ENCODE measurements at places on chromosomes 12 and 14.

- DNase-seq: no peak
These were observed 473.5 kb downstream of the FOXG1 start for GRCh38 chr14:29240066-29240465.

- no peak for DNase-seq
These were observed 124.7 kb downstream of the PAPOLA start for GRCh38 chr14:96626916-96627315.

DNA sequence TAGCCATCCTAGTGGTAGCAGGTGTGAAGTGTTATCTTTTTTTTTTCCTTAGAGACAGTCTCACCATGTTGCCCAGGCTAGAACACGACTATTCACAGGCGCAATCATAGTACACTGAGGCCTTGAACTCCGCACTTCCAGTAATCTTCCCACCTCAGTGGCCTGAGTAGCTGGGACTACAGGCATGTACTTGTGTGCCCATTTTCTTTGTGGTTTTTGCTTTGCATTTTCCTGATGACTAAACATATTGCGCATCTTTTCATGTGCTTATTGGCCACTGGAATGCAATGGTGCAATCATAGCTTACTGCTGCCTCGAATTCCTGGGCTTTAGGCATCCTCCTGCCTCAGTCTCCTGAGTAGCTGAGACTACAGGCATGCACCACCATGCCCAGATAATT lies 33.3 kb upstream of the GCH1 start:
- DNase-seq: no peak

DNA sequence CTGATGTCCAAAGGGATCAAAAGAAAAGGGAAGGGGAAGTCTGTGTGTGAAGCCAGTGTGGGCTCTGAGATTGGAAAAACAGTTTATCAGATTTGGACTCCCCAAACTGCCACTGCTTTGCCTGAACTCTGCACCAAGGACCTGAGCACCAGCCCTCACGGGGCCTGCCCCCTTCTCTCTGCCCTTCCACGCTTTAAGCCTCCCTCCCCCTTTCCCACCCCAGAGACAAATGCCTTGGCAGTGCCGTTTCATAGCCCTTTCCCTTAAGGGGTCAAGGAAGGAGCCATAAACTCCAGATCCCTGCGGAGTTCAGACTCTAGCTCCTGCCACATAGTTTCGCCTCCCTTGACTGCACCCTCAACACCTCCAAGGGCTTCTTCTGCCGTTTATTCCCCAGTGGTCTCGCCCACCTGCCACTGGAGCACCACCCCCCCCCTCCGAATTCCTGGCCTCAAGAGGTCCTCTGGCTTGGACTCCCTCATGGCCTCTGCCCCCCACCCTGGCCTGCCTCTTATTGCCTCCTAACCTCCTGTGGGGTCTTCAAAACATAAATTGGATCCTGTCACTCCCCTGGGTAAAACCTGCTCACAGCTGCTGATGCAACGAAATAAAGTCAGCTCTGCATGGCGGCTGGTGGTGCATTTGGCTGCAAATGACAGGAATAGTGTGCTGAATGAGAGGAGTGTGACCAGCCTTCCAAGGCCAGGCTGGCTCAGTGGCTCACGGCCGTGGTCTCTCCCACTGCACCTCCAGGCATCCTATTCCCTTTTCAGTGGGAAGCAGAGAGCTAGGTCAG lies 18.8 kb downstream of the SLC25A29 start:
- no peak for DNase-seq

DNA sequence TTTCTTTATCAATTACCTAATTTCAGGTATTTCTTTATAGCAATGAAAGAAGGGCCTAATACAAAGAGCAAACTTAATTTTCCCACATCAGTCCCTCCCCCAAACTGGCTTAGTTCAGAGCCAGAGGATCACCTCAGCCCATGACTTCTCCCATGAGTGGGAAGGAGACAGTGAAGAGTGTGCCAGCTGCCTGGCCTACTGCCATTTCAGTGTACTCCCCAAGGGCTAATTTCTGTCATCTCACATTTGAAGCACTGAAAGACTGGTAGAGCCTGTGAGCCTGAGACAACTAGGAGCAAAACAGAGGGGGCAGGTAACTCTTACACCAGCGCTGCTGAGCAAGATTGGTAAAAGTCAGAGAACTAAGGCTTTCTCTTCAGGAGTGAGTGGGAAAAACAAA lies 29.1 kb upstream of the ADAM20 start:
- DNase-seq: no peak

DNA sequence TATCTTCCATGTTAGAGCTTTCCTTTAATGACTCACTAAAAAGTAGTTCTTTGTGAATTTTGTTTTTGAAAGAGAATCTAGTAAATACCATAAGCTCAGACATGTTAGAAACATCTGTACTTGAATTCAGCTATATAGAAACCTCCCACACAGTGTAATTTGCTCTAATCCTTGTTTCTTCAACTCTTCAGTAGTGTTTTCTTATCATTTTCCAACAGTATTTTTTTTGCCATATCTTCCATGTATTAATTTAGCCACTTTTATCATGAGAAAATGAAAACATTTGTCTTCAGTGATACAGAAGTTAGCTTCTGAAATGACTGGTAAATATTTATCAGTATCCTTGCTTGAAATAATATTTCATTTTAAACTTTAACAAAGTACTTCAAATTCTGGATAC lies 73.6 kb downstream of the ARID2 start:
- no peak for DNase-seq

- DNase-seq: no peak
These were observed 501.5 kb upstream of the USP15 start for GRCh38 chr12:61758661-61759060.

DNA sequence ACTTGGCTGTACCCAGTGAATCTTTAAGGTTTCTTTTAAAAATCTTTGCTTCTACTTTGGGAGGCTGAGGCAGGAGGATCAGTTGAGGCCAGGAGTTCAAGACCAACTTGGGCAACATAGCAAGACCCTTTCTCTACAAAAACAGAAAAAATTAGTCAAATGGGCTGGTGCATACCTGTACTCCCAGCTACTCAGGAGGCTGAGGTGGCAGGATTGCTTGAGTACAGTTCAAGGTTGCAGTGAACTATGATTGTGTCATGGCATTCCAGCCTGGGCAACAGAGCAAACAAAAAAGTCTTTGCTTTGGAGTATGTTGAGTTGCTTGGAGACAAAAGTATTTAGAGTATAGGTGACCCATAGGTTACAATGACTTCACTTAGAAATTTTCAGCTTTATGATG lies 6.2 kb upstream of the DDX55 start:
- no peak for DNase-seq

DNA sequence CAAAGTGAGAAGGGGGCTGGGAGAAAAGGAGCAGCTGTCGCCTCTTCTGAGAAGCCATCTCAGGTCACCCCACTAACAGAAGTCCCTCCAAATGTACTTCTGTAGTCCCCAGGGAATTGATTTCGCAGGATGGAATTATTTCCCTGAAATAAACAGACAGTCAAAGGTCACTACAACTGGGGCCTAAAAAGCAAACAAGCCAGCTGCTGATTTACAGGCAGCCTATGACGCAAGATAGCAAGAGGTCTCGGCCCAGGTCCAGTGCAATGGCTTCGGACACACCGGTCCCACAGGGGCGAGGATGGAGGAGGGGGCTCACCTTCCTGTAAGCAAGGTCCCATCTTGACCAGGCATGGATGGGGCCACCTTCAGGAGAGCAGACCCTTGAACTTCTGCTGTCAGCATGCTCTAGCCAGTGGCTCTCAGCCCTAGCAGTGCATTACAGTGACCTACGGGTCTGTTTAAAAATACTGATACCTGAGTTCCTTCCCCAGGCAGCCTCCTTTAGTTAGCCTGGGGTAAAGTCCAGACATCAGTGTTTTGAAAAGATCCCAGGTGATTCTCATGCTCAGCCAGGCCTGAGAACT lies 18.1 kb downstream of the NUAK1 start:
- no peak for DNase-seq

GRCh38 chr14:104383088-104383995 lies 196.2 kb upstream of the C14orf180 start:
- no peak for DNase-seq

DNA sequence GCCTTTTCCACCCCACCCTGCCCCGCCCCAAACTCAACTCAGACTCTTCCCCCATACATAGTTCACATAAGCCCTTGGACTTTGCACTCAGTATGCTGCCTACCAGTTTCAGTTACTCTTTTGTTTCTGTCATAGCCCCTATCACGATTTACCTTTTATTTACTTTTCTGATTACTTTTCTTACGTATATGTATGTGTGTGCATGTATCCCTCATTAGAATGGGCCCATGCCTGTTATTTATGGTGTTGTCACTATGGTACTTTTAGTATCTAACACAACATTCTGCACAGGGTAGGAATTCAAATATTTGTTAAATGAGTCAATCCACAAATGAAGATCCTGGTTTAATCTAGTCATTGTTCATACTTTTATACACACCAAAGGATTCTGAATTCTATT lies 16.5 kb upstream of the LUM start:
- DNase-seq: no peak

DNA sequence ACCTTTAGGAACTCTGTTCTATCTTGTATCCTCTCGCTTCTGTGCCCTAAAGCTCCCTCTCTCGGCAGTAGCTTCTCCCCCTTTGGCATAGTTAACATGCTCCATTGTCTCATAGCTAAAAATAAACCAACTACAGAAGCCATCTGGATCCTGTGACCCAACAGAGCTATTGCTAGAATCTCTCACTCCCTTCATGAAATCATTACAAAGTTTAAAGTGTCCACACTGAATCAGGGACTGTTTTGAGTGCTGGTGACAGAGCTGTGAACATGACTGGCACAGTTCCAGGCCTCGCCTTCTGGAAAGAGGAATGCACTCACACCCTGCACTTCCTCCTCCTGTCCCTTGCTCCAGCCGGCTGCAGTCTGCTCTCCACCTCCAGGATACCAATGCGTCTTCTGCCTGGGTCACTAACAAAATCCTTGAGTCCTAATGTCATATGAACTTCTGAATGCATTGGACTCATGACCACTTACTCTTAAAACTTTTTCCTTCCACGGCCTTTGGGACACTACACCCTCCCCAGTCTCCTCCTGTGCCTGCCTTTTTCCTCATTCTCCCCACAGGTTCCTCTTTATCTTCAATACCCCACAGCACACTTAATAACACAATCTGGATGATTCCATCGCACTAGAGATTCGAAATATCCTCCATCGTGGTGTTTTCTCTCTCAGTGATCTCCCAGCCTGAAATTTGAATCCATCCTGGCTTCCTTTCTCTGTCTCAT lies 13.2 kb downstream of the PLBD1 start:
- no peak for DNase-seq

DNA sequence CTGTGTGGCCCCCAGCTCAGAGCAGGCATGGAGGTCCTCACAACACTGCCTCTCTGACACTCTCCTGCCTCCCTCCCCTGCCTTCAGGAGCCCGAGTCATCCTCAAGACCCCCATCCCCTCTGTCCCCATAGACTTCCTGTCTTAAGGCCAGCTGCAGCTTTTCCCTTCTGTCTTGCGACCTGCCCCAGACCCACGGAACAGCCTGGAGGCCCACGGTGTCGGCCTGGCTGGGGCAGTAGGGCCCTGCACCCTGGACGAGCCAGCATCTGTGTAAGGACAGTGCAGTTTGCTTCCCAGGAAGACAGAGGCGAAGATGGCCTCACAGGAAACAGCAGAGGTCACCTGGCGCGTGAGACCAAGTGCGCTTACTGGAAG lies 9.7 kb downstream of the TEDC1 start:
- no peak for DNase-seq

DNA sequence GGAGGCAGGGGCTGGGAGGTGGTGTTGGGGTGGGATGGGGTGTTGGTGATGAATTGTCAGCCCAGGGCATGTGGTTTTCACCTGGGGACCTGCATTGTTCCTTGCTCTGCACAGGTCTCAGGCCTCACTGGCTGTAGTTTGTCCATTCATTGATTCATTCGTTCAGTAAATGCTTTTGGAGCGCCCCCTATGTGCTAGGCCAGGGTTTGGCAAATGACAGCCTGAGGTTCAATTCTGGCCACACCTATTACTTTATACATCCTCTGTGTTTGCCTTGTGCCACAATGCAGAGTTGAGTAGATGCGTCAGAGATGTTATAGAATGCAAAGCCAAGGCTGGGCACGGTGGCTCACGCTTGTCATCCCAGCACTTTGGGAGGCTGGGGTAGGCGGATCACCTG lies 4.7 kb downstream of the ADCK1 start:
- no peak for DNase-seq

DNA sequence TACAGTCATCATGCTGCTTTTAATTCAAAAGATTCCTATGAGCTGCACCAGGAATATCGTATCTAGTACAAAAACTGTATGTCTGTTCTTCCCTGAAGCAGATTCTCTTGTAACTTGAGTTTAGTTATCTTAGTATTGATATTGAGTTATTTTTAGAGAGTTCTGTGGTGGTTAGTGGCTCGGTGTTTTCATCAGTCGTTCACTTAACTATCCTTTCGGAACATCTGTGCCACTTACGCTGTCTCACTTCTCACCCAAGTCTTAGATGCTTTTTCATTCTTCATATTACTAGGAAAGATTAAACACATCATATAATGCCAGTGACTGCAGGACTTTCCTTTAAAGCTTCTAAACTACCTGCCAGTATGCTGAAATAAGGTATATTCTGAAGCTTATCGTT lies 251.0 kb downstream of the FBXL14 start:
- no peak for DNase-seq

DNA sequence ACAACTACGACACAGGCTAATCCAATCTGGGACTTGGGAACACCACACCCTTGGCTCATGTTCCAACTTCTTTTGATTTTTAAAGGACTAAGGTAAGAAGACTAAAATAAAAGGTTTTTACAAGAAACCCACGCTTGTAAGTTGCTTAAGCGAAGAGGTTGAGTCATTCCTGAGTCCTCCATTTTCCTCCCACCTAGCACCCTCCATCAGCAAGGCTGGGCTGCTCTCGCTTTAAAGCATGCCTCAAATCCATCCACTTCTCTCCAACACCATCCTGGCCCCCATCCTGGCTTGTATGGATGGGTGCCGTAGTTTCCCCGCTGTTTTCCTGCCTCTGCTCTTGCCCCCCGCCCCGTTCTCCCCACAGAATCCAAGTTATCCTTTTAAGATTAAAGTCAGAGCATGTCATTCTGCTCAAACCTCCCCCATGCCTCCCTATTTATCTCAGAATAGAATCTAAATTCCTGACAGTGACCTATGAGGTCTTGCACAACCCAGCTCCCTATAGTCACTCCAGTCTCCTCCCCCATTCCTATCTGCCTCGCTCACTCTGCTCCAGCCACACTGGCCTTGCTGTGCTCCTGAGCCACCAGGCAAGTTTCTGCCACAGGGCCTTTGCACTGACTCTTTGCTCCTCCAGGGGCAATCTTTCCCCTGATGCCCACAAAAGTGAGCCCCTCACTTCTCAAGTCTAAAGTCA lies 34.5 kb downstream of the SCARB1 start:
- DNase-seq: no peak

Data from activated CD8-positive, alpha-beta memory T cell treated with anti-CD3 and anti-CD28 coated beads for 4 hours (primary cell).